H9 (cell line): ENCODE measurements at places on chromosomes 11 and 22.
A peak's percentile ranks its signal among the peaks of the same experiment; 100 is the strongest.

GRCh38 chr11:64173616-64174355, 7.9 kb upstream of the MACROD1 start:
- DNase-seq: no peak

GRCh38 chr11:124935548-124936514, at the start of gene HEPACAM:
TSS of gene HEPACAM (minus strand) at chr11:124936047. CDS start at chr11:124936006, 41 bp downstream.
- no peak for DNase-seq

GRCh38 chr22:44783581-44783980, 31.2 kb downstream of the ARHGAP8 start:
- no peak for DNase-seq

GRCh38 chr11:61966734-61967115, 709 bp downstream of the FTH1 start:
- DNase-seq: no peak

DNA sequence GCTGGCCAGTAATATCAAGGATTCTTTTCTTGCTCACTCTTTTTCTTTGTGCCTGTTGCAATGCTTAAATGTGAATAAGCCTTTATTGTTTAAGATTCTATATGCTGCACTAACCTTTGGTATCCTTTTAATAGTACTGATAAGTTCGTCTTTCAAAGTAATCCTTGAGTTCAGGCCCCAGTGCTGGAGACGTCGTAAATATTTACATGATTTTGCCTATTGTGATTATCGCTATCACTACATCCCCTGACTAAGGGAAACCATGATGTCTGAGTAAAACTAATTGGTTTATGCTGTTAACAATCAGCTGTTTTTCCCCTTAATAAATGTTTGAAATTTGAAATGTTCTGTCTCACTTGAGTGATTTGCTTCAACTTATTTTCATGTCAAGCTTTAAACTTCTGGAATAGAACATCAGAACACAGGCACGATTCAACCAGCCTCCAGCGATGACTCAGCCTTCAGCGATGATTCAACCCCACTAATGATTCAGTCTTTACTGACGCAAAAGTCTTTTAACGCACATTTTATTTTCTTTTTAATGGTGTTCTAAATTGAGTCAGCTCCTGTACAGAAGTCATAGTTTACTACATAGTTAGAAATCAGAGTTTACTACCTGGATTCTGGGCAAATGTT, 3.9 kb downstream of the HTATIP2 start:
- DNase-seq: no peak

DNA sequence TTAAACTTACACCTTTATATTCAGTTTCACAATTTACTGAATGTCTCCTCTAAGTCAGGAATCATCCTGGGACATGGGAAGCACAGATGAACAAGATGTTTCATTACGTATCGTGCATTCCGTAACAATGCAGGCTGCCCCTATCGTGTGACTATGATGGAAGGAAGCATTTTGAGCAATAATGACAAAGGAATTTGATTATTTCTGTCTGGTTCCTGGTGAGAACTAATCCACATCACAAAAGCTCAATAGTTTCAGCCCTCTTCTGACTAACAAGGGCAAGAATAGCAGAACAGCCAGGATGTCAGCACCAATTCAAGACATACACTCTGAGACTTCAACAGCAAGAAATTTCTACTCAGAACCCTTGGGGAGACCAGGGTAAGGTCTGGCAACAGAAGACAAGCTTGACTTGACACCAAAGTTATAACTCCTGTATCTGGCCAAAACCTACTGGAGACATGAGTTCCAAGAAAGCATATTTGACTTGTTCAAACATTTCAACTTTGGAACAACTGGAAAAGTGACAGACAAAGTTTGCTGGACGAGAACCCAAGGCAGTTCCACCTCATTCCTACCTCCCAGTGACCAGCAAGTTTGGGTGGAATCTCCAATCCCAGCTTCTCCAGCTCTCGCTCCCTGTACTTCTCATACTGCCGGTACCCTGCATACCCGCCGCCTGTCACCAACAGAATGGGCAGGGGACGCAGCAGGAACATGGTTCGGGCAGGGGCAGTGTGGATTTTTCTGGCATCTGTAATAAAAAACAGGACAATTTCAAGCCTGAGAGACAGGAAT, 14.3 kb downstream of the PISD start:
- no peak for DNase-seq

- no peak for DNase-seq
Measured at GRCh38 chr11:74035264-74035663, 26.4 kb upstream of the UCP3 start.

DNA sequence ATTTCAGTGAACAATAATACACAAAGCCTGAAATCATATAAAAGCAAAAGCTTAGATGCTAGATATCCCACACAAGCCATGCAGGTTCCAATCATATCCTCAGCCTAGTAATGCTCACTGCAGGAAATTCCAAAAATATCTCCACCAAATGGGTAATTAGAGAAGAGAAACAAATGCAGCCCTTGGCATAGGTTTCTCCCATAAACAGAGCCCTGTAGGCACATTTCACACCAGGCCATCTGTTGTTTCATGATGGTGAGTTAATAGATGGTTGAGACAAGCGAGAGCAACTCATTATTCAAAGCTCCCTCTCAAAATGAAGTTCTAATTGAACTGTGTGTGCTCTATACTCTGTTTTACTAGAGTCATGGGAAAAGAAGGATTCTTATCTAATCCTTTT, 154.6 kb upstream of the TRPC6 start:
- no peak for DNase-seq

DNA sequence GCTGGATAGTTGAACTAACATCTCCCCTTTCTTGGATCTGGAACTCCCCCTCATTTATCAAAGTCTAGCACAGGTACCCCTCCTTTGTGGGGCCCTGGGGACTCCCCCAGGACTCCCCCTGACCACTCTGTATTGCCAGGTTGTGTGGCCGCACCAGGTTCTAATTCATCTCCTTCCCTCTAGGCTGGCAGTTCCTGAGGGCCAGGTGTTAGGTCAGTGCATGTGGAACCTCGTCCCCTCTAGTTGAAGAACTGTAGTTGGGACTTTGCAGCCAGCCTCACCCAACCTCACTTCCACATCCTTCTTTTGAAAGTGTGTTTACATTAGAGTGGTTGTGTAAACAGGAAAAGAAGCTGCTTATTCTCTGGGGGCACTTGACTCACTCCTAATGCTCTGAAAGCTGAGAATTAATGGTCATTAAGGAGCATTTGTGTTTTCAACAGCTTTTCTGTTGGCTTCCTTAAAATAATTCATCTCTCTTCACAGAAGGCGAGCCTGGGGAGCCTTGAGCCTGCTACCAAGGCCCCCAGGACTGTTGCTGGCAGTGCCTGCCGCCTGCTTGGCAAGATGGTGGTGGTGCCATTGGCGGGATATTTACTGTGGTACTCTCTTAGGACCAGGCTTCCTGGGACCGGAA, 11.8 kb downstream of the UPB1 start:
- peak; percentile 50 for DNase-seq

GRCh38 chr11:62390722-62391121, 28.1 kb upstream of the SCGB1A1 start:
- DNase-seq: no peak

DNA sequence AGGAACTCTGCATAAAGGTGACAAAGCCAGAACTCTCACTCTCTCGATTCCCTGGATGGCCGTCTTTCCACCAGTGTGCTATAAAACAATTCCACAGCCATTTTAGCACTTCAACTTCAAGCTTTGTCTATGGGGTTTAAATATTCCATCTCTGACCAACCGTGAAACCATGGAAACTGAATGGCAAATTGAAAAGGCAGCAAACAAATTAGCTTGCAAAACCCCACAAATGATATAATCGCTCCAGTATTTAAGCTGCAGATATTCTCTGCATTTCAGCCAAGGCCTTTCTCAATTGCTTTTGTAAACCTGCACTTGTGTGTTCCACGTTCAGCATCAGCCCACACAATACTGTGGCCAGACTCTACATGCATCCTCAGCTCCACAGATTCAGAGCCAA, 131.7 kb upstream of the ISX start:
- DNase-seq: no peak

GRCh38 chr11:125062218-125062930, 731 bp upstream of the SLC37A2 start:
- no peak for DNase-seq

DNA sequence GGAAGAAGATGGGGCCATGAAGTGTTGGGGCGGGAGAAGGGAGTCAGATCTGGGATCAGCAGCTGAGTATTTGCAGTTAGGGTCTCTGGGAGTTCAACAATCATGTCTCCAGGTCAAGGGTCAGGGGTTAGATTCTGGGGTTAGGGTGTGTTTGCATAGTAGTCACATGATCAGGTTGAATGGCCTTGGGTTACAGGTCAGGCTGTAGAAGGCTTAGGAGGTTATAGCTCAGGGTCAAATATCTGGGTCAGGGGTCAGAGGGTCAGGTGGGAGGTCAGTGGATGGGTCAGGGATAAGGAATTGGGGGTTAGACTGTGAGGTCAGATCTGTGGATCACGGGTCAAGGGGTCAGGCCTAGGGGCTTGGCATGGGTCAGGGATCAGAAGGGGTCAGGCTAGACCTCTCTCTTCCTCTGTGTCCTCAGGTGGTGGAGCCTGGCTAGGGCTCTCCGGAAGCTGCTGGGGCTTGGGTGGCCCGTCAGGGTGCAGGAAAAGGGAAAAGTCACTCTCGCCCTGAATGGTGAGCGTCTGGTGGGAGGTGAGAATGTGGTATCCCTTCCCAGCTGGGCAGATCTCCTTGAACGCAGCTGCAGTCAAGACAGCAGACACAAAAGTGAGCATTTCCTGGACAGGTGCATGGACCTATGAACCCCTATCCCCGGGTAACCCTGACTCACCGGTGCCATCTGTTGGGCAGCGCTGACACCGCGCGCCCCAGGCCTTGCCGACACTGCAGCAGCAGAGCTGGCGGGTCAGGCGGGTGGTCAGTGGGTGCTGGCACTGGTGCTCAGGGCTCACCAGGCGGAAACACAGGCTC, 6.4 kb downstream of the LTBP3 start:
- DNase-seq: peak; percentile 83

DNA sequence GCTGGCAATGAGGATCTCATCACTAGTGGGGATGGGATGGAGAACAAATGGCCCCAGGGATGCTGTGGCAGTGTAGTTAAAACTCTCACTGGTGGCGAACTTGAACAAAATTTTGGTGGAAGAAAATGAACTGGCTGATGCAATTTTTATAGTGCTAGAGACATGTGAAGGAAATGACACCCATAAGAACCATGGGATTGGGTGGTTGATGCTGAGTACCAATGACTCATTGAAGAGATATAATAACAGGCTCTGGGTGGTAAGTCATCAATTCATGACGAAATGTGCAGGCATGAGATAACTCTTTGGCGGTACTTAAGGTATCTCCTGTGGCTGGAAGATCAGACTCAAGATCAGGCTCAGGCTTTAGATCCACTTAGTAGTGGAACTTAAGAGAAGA, 172.9 kb upstream of the DDI1 start:
- DNase-seq: no peak

GRCh38 chr22:41250127-41250526, 9.4 kb upstream of the CHADL start:
- DNase-seq: no peak

- no peak for DNase-seq
Measured at GRCh38 chr22:38504731-38505540, 1.2 kb downstream of the DDX17 start.
